ENCODE measurements at places on chromosomes 12 and 14.

GRCh38 chr12:55664826-55665225 is 28.1 kb downstream of the OR10P1 start:
- DNase-seq: no peak

GRCh38 chr12:77435446-77436091 is 370.2 kb upstream of the E2F7 start:
- DNase-seq: no peak

- DNase-seq: no peak
Measured at GRCh38 chr14:71155743-71156142, 248.5 kb downstream of the PCNX1 start.

DNA sequence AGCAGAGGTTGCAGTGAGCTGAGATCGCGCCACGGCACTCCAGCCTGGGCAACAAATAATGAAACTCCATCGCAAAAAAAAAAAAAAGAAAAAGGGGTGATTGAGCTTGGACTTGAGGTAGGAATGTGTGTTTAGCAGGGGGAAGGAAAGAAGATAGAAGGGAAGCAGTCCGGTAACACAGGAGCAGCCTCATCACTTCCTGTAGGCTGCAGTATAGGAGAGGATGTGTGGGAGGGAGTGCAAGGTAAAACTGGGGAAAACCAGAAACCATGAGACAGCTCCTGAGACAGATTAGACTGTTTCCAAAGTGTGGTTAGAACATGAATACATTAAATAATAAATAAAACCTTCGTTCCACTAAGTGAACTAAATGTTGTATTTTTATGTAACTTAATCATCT is 49.2 kb downstream of the FGD4 start:
- DNase-seq: no peak

DNA sequence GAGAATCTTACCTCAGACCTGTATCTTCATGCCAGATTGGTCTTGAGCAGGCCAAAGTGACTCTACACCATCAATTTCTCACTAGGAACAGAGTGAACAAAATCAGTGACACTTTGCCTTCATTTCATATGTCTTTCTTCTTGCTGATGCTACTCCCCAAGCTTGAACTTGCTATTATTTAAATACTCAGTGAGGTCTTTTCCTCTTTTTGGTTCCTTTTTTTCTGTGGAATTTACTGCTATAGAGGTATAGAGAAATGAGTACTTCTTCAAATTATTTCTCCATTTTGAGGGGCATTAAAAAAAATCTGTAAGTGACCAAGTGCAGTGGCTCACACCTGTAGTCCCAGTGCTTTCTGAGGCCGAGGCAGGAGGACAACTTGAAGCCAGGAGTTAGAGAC is at the start of gene GPR33:
GPR33 (minus strand) TSS at position 154 of the 400 bp plus-strand sequence. CDS start 4,074 bp downstream, outside the sequence.
- DNase-seq: no peak

DNA sequence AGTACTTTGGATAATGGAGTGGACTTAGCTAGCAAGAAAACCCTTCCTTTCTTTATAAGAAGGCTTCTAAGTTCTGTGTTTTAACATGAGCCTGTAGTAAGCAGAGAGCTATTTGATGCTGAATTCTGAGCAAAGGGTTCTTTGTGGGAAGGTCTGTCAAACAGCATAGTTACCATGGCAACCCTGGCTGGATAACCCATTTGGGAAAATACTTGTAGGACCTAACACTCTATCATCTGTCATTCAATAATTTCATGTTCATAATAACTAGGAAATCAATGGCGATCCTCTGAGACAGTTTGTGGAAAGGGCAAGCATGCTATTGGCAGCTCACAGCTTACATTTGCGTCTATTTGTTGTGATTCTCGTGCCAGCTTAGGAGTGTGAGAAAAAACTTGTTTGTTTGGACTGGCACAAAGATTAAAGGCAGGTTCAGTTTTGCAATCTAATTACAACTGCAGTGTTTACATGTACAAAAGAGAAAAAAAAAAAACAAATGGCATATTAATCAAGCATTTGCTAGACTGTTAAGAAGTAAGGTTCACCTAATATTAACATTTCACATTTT is 219.2 kb downstream of the PDZRN4 start:
- DNase-seq: peak; percentile 33

DNA sequence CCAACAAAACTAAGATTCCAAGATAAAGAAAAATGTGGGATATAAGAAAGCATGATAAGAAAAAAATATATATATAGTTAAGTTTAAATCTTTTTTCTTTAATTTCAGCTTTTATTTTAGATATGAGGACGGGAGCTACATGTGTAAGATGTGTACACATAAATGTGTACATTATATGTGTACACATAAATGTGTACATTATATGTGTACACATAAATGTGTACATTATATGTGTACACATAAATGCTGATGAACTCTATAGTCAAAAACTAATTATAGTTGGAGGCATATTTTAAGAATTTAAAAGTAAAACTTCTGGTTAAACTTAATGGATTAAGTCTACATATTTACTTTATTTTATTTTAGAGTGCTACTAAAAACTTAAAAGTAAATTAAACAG is 123.6 kb downstream of the BTG1 start:
- no peak for DNase-seq

DNA sequence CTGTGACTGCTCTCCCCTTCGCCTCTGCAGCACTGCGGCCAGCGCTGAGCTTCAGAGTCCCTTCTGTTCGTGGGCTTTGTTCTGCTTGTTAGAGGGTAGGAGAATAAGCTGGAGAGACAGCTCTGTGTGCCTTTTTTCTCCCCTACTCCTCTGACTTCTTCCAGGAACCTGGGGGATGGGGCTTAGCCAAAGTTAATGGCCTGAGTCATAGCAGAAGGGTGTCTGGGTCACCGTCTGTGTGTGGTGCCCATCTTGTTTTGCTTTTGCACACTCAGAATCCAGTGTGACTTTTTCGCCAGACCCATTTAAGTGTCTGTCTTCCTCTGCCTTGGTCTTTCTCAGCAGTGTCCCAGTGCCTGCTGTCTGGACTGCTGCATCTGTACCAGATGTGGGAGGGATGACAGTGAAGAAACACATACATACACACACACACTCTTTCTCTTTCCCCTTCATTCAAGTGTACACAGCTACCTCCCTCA is 3.0 kb downstream of the KIF5A start:
- DNase-seq: no peak

DNA sequence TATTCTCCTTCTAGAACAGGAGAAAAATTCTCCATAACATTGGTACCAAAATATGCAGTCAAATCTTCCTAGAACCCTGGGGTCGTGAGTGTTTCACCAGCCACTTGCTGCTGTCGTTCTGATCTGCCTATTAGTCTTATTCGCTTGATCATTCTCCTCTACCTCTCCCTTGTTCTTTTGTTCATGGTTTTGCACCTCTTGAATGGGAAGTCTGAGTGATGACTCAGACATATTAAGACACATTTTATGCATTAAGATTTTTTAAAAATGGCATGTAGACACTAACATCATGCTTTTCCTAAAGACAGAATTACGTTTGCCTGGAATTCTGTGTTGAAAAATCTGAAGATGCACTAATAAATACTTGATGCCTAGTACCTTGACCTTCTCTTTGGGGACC is 159.2 kb upstream of the LRIG3 start:
- DNase-seq: no peak

- no peak for DNase-seq
Measured at GRCh38 chr12:111173836-111174235, 195.1 kb downstream of the PHETA1 start.

GRCh38 chr12:28456934-28457710 is 266.9 kb downstream of the CCDC91 start:
- no peak for DNase-seq

DNA sequence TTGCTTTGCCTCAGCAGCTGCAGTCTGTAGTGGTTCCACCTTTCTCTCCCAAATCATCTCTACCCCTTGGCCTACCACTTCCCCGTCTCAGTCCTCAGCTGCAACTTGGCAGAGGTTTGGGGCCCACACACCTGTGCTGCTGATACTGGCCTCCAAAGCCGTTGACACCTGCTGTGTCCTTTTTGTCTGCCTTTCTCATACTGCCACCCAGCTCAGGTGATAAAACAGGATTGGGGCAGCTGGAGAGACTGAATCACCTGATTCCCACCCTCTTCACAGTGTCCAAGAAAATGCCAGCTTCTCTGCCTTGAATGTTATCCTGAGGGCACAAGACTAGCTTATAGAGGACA is 103.7 kb downstream of the ETV6 start:
- DNase-seq: no peak

GRCh38 chr12:102833687-102834441 is 83.2 kb downstream of the PAH start:
- DNase-seq: no peak

- DNase-seq: peak; percentile 45
Measured at GRCh38 chr14:30610787-30611343, 11.3 kb upstream of the SCFD1 start.

- DNase-seq: no peak
Measured at GRCh38 chr12:120314220-120314619, 12.1 kb downstream of the SIRT4 start.

DNA sequence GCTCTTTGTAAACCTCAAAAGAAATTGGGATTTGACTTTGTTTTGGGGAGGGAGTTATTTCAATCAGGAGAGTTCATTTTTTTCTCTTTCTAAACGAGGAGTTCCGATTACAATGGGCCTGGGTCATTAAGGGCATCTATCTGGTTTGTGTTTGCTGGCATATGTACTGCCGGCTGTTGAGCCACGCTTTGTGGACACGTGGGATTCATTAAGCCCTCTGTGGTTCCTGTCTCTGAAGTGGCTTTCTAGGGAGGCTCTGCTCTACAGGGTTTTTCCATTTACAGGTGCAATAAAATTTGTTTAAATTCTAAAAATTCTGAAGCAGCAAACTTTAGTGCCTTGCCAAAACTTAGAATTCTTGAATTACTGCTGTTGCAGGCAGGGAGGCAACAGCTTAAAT is 57.9 kb downstream of the GNS start:
- no peak for DNase-seq

DNA sequence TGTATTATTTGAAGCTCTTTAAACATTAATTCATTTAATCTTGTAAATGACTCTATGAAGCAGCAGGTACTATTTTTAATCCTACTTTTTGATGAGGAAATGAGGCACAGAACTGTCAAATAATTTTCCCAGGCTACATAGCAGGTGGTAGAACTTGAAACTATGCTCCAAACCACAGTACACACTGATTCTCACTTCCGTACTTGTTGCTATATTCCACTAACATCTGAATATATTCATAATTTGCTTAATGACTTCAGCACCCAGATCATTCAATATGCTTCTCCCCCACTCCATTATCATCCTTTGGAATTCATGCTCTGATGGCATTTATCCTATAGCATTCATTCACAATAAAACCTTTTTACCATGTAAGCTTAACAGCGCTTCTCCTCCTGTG is 4.9 kb downstream of the ERGIC2 start:
- DNase-seq: no peak

DNA sequence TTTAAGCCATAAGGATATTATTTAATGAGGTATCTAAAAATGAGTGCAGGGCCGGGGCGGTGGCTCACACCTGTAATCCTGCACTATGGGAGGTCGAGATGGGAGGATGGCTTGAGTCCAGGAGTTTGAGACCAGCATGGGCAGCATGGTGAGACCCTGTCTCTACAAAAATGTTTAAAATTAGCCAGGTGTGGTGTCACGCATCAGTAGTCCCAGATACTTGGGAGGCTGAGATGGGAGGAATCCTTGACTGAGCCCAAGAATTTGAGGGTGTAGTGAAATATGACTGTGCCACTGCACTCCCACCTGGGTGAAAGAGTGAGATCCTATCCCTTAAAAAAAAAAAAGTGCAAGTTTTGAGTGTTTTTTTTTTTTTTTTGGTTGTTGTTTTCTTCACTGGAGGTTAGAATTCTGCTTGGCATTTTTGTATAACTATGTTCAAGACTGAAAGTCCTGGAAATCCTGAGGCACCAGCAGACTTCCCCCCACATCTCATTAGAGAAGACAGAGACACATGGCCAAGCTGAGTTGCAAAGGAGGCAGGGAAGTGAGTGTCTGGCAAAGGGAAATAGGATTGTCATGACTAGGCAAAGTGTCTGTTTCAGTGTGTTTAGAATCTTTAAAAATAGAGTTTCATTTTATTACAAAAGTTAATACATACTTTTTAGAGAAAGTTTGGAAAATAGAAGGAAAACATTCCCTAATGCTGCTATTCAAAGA is 53.5 kb upstream of the DUSP6 start:
- DNase-seq: no peak

DNA sequence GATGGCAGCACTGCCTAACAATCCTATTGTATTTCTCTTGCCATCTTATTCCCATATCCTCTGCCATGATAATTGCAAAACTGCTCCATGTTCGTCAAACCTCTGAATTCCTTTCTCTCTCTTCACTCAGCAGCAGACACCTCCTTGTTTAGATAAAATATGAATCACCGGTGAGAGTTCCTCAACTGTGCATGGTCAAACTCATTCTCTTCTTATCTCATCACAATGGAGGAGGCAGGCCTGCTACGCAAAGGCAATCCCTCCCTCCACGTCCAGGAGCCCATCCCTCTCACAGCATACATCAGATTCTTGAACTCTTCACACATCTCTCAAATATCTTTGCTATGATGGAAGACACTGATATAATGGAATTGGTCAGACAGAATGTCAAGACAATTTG is 90.1 kb upstream of the DAAM1 start:
- no peak for DNase-seq

GRCh38 chr14:43853541-43853940 is 653.5 kb downstream of the FSCB start:
- DNase-seq: no peak

- no peak for DNase-seq
Measured at GRCh38 chr12:131491155-131491554, 219.7 kb upstream of the SFSWAP start.

DNA sequence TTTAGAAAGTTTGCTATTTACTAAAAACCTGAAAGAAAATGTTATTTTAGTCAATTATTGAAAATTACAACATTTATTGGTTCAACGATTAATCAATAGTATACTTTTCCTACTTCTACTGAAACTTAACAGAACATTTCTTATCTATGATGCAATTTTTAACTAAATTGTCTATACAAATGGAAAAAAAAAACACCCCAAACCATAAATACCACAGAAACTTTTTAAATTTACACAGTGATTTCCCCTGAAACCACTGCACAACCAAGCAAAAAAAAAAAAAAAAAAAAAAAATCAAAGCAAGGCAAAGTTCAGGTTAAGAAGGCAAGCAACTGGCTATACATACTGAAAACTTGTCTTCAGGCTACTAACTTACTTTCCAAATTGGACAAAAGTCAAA is 71.9 kb upstream of the POC1B start:
- DNase-seq: no peak

DNA sequence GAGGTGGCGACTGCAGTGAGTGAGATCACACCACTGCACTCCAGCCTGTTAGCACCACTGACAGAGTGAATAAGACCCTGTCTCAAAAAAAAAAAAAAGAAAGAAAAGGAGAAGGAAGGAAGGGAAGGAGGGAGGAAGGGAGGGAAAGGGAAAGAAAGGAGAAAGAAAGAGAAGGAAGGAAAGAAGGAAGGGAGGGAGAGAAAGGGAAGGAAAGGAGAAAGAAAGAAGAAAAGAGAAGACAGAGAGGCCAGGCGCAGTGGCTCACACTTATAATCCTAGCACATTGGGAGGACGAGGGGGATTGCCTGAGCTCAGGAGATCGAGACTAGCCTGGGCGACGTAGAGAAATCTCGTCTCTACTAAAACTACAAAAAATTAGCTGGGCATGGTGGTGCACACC is 13.2 kb downstream of the DCAF5 start:
- DNase-seq: no peak

Measured in putamen (tissue), 1 donor.